ENCODE measurements at places on chromosomes 4 and X.
A peak's percentile ranks its signal among the peaks of the same experiment; 100 is the strongest.

DNA sequence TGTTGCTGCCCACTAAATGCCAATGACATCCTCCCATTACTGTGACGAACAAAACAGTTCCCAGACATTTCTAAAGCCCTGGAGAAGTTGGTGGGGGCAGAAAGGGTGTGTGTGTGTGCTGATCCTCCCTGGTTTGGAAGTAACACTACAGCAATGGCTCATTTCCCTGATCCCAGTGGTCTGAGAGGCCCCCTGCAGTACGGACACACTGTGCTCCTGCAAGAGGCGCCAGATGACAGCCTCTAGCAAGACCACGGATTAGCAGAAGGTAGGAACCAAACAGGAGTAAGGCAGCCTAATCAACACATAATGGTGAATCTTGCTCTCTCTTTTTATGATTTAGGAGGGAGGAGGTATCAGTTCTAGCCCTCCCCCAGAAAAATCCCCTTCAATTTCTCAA, 49.6 kb downstream of the CHRDL1 start:
- DNase-seq: no peak

DNA sequence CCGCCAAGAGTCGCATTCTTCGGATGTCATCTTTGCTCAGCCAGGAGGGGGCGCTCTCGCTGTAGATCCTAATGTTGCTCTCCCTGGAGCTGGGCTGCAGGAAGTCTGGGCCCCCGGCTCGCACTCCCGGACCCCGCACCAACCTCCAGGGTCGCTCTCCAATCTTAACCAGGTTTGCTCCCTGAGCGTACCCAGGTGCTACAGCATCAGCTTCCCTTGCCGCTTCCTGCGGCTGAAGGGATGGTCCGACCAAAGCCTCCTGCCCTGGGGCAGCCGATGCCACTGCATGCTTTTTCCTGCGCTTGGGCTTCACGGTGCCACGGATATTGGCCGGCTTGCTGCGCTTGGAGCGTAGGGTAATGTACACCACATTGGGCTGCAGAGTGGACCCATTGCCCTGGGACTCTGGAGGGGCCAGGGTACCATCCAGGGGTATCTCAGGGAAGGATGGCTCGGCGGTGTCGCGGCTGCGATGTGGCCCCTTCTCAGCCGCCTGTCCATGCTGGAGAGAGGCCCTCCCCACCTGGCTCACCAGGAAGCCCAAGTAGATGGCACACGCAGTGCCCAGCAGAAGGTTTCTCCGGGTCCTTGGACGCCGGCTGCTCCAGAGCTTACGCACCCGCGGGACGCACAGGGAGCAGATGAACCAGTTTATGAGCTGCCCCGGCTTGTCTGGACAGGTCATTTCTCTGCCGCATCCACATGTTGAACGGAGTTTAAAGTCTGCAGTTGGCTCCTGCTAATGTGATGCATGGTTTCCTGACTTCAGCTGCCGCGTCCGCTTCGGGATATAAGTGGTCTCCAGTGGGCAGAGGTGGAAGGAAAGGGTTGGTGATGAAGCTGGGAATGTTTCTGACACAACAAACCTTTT, 1.9 kb downstream of the GASK1B start:
- DNase-seq: no peak

DNA sequence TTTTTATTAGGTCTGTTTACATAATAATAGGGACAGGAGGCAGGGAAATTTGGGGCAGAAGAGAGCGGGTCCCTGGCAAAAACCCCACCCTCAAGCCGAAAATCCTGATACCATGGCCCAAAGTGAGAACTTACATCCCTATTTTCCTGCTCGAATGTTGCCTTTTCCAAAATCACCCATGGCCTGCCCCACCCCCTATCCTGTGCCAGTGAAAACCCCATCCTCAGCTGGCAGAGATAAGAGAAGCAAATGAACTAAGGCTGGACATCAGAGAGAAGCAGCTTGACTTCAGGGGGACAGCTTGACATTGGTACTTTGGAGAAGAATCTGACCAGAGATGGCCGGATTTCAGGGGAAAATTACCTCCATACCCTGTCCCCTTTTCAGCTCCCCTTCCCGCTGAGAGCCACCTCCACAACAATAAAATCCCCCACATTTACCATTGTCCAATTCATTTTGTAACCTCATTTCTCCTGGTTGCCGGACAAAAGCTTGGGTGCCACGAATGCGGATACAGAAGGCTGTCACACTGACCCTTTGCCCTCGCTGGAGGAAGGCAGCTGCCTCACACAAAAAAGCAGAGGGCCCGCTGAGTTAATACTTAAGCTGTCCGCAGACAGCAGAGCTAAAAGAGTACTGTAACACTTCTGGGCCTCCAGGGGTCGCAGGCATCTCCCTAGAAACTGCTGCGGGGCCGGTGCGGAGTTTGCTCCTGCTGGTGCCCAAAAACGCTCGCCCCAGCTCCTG, 196.2 kb downstream of the SNCA start:
- DNase-seq: peak; percentile 81

DNA sequence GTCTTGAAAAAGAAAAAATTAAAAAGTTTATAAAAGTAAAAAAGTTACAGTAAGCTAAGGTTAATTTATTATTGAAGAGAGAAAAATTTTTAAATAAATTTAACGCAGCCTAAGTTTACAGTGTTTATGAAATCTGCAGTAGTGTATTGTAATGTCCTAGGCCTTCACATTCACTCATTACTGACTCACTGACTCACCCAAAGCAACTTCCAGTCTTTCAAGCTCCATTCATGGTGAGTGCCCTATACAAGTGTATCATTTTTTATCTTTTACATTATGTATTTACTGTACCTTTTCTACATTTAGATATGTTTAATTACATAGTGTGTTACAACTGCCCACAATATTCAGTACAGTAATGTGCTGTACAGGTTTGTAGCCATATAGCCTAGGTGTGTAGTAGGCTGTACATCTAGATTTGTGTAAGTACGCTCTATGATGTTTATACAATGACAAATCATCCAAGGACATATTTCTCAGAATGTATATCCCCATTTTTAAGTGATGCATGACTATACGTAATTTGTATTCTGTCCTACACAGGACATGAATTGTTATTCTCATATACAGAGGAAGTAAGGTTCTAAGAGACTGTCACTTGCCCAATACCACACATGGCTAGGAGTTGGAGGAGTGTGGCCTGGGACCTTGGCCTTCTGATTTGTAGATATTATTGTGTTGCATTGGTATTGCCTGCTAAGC, 19.5 kb upstream of the PDCL2 start:
- no peak for DNase-seq

GRCh38 chr4:72701987-72702819, 133.2 kb upstream of the ADAMTS3 start:
- DNase-seq: peak; percentile 70

- DNase-seq: no peak
Measured at GRCh38 chr4:108035691-108036090, 46.0 kb downstream of the HADH start.

GRCh38 chrX:35561985-35562384, 236.2 kb upstream of the MAGEB16 start:
- DNase-seq: no peak

- DNase-seq: peak; percentile 86
Measured at GRCh38 chr4:185112104-185112503, 31.0 kb upstream of the SLC25A4 start.

DNA sequence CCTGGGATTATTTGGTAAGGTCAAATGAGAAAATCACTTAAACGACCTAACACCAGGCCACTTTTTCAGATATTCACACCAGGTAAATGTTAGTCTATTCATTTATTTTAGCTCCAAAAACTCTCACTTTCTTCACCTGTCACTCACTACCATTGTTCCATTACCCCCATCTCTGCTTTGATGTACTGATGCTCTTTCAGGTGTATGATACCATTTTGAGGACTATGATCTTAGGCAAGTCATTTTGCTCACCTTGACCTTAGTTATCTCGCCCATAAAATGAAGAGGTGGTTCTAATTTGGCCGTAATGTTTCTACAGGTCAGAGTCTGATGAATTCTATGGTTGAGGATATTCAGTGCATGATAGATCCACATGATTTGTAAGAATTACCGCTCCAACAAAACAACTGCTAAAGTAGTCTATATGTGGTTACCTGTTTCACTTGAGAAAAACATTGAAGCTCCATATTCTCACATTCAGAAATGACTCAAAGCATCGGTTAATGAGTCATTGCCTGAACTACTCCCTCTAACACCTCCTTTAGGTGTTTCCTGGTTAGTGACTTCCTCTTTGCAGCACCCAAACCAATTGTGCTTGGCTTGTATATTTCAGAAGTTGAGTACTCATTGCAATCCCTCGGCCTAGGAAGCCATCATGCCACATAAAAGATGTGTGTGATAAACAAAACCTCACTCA, 4.5 kb downstream of the DTHD1 start:
- DNase-seq: peak; percentile 46

DNA sequence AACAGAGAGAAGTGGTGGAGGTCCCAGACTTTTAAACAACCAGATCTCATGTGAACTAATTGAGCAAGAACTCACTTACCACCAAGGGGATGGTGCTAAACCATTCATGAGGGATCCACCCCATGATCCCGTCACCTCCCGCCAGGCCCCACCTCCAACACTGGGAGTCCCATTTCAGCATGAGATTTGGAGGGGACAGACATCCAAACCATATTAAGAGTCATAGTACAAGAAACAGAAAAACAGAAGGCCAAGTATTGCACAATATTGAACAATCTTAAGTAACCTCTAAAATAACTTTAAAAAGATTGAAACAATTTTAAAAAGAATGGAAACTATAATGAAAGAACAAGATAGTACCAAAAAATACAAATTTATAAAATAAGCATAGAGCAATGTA, 110.0 kb downstream of the CBR4 start:
- no peak for DNase-seq

DNA sequence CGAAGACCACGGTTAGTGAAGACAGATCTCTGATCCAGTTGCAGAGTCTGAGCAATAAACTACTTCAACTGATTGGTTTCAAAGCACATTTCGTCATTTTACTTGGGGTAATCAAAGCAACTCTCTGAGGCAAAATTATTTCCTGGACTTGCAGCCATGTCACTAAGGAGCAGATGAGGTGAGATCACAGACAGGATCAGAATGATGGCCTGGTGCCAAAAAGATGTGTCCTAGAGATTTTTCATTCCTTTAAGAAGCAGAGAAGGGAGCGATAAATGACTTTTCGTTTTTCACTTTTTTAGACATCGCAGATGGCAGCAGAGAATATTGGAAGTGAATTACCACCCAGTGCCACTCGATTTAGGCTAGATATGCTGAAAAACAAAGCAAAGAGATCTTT, 83.9 kb downstream of the PTTG2 start:
- DNase-seq: no peak

DNA sequence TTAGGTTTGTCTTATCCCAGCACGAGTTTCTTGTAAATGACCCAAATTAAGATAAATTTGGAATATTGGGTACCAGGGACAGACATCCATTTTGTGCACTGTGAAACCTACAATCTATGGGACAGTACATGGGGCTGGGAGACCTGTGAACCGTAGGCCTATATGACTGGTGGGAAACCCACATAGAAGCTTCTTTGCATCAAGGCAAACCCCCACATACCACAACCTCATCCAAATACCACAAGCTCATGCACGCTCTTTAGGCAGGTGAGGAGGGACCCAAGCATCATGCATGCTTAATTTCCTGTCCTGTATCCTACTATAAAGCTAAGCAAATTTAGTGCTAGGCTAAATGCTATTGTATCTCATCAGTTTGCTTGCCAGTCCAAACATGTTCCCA, 47.8 kb downstream of the NIPAL1 start:
- DNase-seq: no peak

GRCh38 chrX:132909643-132910042, 48.8 kb downstream of the HS6ST2 start:
- no peak for DNase-seq

- no peak for DNase-seq
Measured at GRCh38 chrX:31608638-31609037, 536.8 kb upstream of the FTHL17 start.

- DNase-seq: no peak
Measured at GRCh38 chrX:130772105-130772775, 130.8 kb downstream of the ENOX2 start.
